ENCODE measurements at places on chromosomes 16 and 17.

DNA sequence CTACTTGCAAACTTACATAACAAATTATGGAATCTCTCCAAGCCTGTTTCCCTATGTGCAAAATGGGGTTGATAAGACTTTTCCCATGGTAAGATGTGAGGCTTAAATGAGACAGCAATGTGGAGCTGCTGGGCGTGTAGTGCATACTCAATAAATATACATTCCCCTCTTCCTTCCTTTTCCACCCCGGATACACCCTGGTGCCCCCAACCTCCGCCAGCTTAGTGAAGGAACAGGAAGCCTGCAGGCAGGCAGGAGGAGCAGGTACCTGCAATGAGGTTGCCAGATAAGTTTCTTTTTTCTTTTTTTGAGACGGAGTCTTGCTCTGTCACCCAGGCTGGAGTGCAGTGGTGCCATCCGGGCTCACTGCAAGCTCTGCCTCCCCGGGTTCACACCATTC is 14.9 kb downstream of the C17orf50 start:
- DNase-seq: no peak

DNA sequence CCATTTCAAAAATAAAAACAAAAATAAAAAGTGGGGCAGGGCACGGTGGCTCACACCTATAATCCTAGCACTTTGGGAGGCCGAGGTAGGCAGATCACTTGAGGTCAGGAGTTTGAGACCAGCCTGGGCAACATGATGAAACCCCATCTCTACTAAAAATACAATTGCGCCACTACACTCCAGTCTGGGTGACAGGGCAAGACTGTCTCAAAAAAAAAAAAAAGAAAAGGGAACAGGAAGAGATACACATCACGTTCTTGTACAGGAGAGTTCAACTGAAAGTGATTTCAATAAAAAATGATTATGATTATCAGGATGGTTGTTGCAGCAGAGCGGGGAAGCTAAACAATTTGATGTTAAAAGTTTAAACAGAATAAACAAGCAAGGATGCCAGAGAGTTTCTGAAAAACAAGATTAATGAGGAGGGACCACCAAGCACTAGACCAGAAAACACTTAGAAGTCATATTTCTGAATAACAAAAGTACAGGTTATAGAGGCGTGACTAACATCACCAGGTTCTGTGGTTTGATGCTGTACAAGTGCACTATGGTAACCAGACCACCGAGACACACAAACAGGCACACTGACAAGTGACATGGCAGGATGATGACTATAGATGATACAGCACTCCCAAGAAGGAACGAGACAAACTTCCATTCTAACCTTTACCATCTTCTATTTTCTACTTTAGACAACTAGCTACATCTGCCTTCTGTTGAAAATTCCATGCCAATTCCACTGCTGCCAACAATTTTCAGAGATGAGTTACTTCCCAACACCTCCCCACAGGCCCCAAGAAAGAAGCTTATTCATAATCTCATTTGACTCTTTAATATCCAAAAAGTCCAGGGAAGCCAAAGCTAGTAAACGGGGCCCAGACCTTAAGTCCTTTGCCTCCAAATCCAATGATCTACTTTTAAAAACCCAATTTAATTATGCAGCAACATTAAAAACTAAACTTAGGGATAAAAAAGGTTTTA is 11.8 kb downstream of the DNAJA2 start:
- peak; percentile 19 for DNase-seq

DNA sequence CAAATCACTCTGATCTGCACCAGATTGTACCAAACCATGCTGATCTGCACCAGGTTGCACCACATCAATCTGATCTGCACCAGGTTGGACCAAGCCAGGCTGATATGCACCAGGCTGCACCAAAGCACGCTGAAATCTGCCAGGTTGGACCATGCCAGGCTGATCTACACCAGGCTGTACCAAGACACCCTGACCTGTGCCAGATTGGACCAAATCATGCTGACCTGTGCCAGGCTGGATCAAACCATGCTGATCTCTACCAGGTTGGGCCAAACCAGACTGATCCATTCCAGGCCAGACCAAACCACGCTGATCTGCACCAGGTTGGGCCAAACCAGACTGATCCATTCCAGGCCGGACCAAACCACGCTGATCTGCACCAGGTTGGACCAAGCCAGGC is 15.5 kb downstream of the QRICH2 start:
- no peak for DNase-seq

GRCh38 chr17:32143527-32143870 is 1.2 kb downstream of the RHOT1 start:
- DNase-seq: no peak

DNA sequence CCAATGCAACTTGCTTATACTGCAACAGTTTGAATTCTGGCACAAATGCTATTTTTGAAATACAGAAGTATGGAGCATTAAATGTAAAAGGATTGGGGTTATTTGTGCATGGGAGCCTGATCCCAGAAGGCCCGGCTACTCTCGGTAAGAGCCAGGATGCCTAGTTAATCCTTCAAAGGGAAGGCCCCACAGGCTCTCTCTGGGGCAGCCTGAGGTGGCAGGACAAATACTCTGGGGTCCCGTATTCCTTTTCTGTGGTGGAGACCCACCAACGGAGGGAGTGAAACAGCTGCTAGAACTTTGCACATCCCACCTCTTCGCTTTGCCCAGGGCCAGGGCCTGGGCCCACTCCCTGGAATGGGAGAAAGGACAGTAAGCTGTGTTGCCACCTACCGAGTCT is 30.4 kb downstream of the ERN1 start:
- DNase-seq: no peak

GRCh38 chr16:12639044-12639443 is 164.6 kb downstream of the CPPED1 start:
- peak; percentile 14 for DNase-seq

GRCh38 chr16:12881740-12882139 is 19.7 kb upstream of the SHISA9 start:
- no peak for DNase-seq

DNA sequence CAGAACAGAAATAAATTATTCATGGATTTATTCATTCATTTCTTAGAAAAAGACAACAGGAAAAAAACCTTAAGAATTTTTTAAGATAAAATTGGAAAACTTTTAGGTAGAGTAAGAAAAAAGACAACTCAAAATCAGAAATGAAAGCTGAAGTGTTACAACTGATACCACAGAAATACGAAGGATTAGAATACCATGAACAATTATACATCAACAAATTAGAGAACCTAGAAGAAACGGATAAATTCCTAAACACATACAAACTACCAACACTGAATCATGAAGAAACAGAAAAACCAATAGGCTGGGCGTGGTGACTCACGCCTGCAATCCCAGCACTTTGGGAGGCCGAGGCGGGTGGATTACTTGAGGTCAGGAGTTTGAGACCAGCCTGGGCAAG is 27.8 kb downstream of the CTRB2 start:
- no peak for DNase-seq

- no peak for DNase-seq
Observed at GRCh38 chr17:74080656-74081582, 122.6 kb upstream of the RPL38 start.
